ENCODE measurements at places on chromosomes 16 and 17.
A peak's percentile ranks its signal among the peaks of the same experiment; 100 is the strongest.

GRCh38 chr16:88772871-88773811 lies 11.9 kb downstream of the PIEZO1 start:
- peak; percentile 60 for DNase-seq

- no peak for DNase-seq
Measured at GRCh38 chr17:14366199-14366598, 65.3 kb downstream of the HS3ST3B1 start.

DNA sequence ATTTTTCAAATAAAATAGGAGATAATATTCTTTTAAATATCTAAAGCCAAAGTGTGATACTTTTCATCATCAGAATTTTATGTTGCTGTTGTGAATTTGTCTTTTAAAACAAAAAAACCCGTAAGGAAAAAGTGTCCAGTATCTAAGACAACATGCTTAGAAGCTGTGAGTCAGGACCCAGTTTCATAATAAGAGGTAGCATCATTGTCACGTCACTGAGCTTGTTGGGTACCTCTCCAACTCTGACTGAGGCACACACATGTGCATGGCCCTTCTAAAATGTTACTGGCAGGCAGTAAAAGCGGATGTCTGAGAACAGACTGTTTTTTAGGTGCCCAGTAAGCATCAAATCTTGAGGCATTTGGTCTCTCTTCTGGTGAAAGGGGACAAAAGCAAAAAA lies 2.5 kb downstream of the CIAPIN1 start:
- DNase-seq, result peak; percentile 58

DNA sequence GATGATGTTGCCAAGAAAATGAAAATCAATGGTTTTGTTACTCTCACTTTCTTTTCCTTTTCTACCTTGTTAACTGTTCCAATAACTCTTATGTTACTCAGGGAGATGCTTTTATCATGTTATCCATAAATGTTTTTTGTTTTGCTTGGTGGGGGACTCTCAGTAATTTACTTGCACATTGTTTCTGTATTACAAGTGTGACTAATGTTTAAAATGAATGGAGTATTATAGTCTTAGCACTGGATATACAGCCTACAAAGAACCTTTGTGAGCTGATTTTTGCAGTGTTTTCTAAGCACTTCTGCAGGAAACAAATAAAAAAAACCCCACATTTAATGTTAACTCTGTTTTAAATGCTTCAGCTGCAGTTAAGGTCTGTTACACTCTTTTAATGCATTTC lies 12.1 kb downstream of the VMP1 start:
- DNase-seq, result no peak

- no peak for DNase-seq
Measured at GRCh38 chr17:40148527-40148926, 8.2 kb downstream of the CASC3 start.

- DNase-seq, result peak; percentile 52
Measured at GRCh38 chr16:12228602-12229499, 252.3 kb downstream of the SNX29 start.

GRCh38 chr17:28057731-28058246 lies 15.3 kb downstream of the NLK start:
- DNase-seq, result peak; percentile 84

DNA sequence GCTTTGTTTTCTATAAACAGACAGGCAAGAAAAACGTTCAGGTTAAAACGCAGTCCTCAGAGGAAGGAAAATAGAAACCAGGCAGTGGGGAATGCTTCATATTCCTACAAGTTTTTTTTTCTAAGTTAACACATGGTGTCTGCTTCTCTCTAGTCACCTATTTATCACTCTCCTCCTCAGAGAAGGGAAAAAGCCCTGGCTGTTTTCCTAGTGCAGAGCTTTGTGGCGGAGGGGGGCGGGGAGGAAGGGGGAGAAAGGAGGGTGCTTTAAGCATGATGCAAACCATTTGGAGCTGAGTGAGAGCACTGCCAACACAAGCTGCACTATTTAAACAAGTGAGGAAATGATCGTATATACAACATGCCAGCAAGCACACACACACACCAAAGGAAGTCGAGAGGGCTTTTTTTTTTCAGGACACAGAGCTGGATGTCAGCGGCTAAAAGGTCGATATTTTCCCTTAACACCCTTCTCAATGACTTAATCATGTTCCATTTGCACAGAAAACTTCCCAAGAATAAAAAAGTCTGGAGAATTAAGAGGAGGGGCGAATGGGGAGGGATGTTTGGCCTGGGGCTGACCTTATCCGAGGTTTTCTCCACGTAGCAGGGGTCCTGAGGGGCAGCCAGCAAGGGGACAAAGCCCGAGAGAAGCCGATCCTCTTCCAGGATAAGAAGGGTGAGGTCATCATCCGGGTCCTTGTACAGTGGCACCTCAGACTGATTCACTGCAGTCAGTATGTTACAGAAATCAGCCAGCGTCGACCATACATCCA lies 117.4 kb downstream of the HIC1 start:
- DNase-seq, result peak; percentile 75

DNA sequence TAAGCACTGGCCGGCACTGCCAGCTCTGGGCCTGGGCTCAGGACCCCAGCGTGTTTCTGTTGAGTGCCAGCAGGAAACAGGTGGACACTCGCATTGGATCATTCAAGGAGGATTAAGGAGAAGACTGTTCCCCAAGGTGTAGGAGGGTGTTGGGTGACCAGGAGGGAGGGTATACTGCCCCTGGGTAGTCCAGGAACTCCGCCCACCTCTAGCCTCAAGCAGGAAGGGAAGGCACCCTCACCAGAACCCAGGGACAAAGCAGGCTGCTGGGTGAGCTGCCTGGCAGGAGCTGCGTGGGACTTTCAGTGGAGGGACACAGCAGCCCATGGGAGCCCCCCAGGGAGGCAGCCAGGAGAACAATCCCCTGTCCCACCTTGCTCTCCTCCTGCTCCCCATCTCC lies 7.7 kb upstream of the RAB37 start:
- no peak for DNase-seq

DNA sequence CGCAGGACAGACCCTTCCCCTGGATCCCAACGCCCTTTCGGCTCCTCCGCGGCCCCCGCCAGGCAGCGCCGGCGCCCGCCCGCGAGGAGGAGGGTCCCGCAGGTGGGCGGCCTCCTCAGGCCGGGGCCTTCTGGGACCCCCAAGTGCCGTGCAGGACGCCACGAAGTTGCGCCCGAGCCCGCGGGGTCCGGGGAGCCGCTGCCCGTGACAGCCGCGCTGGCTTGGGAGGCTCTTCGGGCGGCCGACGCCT lies 504 bp downstream of the ERN1 start:
- no peak for DNase-seq

DNA sequence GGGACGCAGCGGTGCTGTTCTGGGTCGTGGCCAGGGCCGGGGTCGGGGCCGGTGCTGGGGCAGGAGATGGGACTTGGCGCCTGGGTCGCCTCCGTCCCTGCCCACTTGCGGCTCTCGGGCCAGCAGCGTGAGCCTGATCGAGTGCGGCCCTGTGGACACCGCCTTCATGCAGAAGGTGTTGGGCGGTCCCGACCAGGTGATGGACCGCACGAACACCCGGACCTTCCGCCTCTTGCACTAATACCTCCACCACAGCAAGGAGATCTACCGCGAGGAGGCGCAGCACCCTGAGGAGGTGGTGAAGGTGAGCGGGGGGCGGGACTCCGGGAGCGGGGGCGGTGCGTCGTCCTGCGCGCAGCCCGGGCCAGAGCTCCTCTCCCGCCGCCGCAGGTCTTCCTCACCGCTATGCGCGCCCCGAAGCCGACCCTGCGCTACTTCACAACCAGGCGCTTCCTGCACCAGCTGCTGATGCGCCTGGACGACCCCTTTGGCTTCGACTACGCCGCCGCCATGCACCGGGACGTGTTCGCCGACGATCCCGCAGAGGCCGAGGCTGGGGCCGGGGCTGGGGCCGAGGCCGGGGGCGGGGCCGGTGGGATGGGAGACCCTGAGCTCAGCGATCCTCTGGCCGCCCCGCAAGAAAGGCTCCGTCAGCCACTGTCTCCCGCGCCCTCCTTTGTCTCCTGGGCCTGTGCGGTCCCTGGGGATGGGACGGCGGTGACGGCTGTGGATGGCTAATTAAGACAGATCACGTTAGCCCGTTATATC lies 4.5 kb upstream of the HSD17B1 start:
- DNase-seq, result peak; percentile 90

- DNase-seq, result peak; percentile 17
Measured at GRCh38 chr16:89105599-89106151, 12.0 kb downstream of the ACSF3 start.

- no peak for DNase-seq
Measured at GRCh38 chr17:72236980-72237633, 116.3 kb downstream of the SOX9 start.

- no peak for DNase-seq
Measured at GRCh38 chr16:85187447-85187846, 75.2 kb upstream of the CIBAR2 start.

DNA sequence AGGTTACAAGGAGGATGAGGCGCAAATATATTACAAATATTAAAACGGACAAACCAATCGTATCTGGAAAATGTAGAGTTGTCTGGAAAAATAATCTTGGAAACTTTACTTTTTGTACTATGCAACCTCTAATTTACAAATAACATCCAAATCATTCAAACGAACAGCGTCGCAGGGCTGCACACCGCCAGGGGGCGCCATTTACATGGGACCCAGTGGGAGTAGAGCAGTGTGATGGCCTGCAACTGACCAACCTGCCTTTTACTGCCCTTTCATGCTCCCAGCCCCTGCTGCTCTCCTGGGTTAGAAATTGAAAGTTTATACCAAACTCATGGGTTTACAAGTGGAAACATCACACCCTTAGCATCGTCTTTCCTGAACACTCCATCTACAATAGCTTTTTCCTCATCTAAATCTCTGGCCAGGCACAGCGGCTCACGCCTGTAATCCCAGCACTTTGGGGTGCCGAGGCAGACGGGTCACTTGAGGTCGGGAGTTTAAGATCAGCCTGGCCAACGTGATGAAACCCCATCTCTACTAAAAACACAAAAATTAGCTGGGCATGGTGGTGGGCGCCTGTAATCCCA lies 10.0 kb downstream of the PITPNC1 start:
- DNase-seq, result peak; percentile 60

DNA sequence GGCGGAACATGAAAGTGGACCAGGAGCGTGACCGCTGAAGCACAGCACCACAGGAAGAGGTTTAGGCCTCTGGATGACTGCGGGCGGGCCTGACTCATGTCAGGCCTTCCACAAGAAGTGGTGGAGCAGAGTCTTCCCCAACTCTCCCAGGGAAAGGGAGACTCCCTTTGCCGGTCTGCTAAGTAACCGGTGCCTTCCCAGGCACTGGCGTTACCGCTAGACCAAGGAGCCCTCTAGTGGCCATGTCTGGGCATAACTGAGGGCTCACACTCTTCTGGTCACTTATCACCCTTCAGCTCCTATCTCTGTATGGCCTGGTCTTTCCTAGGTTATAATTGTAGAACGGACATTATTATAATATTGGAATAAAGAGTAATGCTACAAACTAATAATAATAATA lies 1931.9 kb downstream of the TP53TG3F start:
- peak; percentile 62 for DNase-seq

GRCh38 chr16:667113-667779 lies 686 bp upstream of the RHOT2 start:
- no peak for DNase-seq

DNA sequence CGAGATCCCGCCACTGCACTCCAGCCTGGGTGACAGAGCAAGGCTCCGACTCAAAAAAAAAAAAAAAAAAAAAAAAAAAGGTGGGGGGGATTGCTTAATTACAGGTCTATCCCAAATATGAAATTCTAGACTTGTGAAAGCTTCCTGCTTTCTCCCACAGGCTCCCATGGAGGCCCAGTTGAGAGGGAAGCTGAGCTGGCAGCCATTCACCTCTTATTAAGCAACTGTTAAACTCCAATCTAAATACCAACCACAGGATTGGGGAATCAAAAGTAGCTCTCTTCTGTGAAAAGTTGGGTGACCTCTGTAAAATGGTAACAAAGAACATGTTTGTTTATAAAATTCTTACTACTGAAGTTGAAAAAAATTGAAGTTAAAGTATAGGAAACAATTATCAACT lies 45.8 kb upstream of the STAC2 start:
- DNase-seq, result no peak

DNA sequence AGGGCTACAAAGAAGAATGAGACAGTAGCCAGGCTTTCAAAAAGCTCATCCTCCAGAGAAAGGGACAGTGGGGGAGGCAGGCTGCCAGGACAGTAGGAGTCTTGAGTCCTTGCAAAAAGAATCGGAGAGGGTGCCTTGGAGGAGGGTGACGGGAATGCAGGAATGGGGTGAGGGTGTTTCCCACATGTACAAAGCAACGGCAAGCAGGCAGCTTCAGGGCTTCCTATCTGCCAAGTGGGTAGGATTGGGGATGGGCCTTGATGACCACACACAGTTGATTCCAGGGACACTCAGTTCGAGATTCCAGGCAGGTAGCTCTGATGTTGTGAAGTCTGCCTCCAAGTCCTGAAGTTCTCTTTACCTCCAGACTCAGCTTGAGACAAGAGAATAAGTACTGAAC lies 54.4 kb downstream of the C17orf67 start:
- DNase-seq, result no peak

- DNase-seq, result peak; percentile 15
Measured at GRCh38 chr16:51592001-51592501, 441.0 kb upstream of the SALL1 start.

GRCh38 chr16:68264128-68265077 lies at the start of gene SLC7A6:
SLC7A6 (plus strand) TSS chr16:68264526; CDS start chr16:68274727, 10,201 bp downstream.
- peak; percentile 67 for DNase-seq

DNA sequence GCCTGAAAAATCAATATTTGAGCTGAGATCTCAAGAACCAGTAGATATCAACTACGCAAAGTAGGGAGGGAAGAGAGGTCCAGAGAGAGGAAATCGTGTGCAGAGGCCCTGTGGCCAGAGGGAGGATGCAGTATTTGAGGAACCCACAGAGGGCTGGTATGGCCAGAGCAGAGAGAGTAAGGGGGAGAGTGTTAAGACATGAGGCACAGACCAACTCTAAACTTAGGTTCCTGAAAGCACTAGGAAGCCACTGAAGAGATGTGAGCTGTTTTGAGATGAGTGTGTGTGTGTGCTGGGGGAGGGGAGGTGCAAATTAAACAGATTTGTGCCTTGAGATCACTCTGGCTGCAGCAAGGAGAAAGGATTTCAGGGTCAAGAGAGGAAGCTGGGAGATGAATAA lies 10.9 kb downstream of the SLC13A2 start:
- no peak for DNase-seq

DNA sequence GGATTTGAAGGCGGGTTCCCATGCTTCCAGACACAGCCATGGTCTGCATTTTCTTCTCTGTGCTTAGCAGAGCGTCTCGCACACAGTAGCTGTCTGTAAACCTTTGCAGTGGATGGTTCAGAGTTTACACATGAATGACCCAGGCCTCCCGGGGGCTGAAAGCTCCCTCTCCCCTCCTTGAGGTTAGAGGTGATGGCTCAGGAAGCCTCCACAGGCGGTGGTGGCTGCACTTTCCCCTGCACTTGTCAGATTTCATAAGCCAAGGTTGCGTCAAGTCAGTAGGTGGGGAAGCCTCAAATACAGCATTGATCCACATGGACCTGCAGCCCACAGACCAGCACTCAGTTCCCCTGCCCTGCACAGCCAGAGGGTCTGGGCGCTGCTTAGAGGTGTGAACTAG lies 211.9 kb downstream of the KATNIP start:
- no peak for DNase-seq

GRCh38 chr17:70271200-70271599 lies 101.9 kb downstream of the KCNJ2 start:
- DNase-seq, result no peak

GRCh38 chr17:53792997-53793396 lies 29.7 kb upstream of the KIF2B start:
- no peak for DNase-seq

GRCh38 chr17:68103148-68103547 lies 67.6 kb downstream of the KPNA2 start:
- DNase-seq, result no peak
